ENCODE measurements at places on chromosomes 3 and 15. TPM values are rescaled to one million over a fixed set of nuclear protein-coding genes. Genes with fewer than 3 reads are reported as not detected.

DNA sequence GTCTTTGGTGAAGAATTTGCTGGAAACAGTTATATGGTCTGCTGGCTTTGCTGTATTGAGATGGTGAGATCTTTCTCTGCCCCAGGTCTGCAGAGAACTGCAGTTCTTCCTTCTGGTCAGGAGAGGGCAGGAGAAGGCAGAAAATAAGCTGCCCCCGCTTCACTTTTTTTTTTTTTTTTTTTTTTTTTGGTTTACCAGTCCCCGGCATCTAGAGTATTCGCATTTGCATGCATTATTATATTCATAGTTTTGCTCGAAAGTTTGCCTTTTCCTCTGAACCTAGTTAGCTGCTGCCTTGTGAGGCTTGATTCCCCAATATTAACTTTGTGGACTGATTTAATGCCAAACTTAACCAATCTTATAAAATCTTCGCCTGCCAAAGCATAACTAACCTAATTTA lies 10.6 kb upstream of the PARL start:
- no peak for DNase-seq

DNA sequence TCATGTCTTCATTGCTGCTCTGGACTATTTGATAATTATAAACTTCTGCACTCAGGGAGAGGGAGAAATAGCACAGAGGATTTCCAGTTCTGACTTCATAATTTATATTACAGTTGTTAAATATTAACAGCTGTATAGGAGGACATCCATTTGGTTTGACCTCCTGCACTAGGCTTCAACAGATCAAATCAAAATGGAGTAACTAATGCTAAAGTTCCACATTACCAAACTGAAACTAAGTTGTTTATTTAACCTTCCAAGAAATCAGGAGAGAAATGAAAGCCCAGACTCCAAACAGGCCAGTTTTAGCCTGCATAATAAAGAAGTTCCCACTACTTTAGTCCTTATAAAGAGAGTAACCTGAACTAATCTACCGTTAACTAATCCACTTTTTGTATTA lies 4.6 kb downstream of the PLSCR2 start:
- no peak for DNase-seq

- no peak for DNase-seq
Measured at GRCh38 chr3:115961380-115961779, 338.1 kb downstream of the GAP43 start.

DNA sequence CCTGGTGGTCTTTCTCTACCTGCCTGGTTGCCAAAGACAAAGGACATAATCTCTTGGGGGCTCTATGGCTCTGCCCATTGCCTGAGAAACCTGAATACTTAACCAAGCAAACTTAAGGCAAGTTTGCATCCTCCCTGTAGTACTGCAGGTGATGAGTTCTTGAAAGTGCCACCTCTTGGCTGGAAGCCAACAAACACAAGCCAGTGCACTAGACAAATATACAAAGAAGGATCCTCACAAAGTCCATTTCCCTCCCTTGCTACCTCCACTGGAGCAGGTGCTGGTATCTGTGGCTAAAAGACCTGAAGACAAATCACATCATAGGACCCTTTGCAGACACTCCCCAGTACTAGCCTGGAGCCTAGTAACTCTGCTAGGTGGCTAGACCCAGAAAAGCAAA lies 772.3 kb downstream of the SI start:
- no peak for DNase-seq

- peak; percentile 36 for DNase-seq
Measured at GRCh38 chr3:50474717-50475116, 28.7 kb downstream of the CACNA2D2 start.

DNA sequence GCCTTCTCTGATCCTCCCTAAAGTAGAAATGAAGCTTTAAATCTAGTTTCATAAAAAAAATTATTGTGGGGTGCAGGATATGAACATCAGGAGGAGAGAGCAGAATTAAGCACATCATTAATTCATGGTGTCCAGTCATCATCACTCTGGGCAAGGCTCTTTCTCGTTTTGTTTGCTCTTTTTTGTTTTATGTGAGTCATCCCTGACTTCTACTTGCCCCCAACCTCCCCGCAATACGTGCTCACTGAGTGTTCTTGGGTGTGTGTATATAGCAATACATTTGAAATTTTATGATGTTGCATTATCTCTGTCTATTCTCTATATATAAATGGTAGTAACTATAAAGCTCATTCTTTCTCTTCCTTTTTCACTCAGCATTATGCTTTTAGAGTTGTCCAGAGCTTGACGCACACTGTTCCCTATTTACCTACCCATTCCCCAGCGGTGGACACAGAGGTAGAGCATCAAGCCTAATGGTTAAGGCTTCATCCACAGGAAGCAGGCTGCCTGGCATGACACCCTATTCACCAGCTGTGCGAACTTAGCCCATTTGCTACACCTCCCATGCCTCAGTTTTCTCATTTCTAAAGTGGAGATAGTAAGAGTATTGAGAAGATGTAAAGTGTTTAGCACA lies 72.3 kb downstream of the CD200R1L start:
- DNase-seq, result no peak

- no peak for DNase-seq
Measured at GRCh38 chr3:65617787-65618186, 420.9 kb downstream of the MAGI1 start.

GRCh38 chr15:89429023-89429422 lies 67.4 kb downstream of the RHCG start:
- DNase-seq, result no peak

GRCh38 chr3:156688632-156689452 lies 14.5 kb downstream of the TIPARP start:
- DNase-seq, result no peak

- DNase-seq, result no peak
Measured at GRCh38 chr3:12716605-12717151, 42.4 kb downstream of the TMEM40 start.

DNA sequence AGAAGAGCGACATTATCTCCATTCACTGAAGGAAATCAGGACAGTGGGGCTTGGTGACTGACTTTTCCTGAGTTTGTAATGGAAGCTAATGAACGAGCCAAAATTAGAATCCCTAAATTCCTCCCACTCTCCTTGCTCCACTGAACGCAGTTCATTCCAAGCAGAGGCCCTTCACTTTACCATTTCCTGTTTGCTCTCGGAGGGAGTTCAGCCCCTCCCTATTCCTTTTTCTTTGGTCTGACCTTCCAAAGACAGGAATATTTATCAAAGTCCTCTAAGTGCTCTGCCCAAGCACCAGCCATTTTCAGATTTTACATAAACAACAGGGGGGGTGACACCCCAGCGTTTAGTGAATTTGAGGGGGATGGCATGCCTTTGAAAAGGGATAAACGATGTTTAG lies 24.0 kb upstream of the PTPRG start:
- DNase-seq, result no peak

DNA sequence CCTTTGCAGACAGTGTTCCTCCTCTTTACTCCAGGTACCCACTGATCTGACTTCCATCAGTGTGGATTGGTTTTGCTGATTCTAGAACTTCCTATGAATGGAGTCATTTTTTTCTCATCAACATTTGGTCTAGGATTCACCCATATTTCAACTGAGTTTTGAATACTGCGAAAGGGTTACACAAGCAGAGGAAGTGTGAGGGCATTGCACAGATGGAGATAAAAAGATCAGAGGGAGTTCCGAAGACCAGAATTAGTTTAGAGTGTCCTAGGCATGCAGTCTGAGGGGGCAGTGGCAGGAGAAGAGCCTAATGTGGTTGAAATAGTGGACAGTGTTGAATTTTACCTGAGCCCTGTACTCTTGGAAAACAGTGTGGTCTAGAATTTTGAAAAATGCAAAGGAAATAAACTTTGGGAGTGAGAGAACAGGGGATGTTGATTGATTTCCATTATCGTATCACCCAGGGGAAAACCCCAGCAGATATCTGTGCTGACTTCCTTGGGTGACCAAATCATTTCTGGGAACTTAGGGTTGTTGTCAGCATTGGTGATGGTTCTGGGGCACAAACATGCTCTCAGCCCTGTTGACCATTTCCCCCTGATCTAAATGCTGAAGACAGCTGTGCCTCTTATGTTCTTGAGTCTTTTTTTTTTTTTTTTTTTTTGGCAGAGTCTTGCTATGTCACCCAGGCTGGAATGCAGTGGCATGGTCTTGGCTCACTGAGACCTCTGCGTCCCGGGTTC lies 327.4 kb upstream of the LRRFIP2 start:
- DNase-seq, result no peak

DNA sequence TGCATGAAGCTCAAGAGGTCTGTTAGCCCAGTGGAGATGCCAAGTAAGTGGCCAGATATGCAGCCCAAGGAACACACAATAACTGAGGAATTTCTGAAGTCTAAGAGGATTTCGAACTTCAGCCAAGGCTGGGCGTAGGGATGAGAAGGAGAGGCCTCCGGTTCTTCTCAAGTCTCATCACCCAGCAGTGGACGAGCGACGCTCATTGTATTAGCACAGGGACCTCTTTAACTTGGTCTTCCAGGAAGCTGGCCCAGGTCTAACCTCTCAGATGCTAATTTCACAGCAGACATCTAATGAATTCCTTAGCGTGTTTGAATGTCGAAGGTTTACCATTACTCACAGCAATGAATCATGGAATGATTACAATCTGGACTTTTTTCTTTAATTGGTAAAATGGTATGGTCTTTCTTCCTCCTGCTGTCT lies 85.0 kb downstream of the HES1 start:
- DNase-seq, result no peak

DNA sequence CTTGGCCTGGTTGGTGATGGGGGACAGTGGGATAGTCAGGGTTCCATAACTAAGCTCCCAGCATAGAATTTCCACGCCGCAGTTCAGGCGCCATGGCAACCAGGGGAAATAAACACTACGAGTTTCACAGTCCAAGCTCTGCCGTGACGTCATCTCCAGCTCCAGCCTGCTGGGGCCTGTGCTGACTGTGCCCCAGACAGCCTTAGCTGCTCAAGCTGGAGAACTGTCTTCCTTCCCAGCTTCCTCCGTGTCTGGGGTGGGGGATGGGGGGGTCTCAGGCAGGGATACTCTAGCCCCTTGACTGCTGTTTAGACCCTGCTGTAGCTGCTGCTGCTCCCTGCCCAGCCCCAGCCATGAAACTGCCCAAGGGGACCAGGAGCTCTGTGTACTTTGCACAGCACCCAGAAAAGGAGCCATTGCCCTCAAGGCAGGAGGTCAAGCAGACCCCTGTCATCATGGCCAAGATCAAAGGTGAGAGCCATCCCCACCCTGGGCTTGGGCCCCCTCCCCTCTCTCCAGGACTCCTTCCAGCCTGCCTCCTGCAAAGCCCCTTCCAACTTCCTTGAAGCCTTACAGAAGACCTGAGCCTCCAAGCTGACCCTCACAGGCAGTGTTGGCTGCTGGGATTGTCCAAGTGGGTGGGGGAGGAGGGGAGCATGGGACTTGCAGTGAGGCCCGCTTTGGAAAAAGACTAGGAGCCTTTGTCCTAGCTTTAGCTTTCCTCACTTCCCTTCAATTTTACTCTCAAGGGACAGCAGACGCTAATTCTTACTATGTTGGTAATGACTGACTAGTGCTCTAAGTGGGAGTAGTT lies 11.4 kb upstream of the CSPG4 start:
- peak; percentile 88 for DNase-seq

DNA sequence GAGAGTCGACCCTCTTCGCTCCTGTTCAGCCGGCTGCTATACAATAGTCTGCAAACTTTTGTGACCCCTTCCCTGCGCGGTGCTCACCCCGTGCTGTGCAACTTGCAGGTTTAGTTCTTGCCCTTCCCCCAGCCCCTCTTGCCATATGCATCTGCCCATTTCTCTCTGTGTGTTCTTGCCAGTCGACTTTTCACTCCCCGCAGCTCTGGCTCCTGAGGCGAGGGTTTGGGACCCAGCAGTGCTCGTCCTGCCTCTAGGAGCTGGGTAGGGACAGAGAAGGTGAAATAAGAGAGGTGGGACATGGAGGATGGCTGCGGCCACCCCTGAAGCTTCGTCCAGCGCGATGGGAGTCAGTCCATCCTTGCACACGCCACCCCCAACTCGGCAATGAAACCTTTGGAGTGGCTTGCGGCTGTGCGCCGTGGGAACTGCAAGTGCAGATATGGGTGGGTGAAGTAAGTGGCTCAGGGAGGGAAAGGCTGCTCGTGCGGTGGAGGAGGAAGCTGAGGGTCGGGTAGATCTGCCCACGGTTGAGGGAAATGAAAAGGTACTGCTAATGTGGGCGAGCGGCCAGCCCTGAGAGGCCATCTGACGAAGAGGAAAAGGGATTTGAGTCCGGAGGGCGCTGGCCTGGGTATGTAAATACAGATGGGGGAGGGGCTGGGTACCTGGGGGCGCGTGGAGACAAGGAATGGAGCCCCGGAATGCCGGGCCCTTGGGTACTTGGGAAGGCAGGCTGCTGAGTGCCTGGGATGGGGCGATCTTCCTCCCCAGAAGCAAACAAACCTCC lies 1.0 kb downstream of the LRRC3B start:
- no peak for DNase-seq

GRCh38 chr15:86854176-86854575 lies 774.5 kb downstream of the AGBL1 start:
- no peak for DNase-seq

DNA sequence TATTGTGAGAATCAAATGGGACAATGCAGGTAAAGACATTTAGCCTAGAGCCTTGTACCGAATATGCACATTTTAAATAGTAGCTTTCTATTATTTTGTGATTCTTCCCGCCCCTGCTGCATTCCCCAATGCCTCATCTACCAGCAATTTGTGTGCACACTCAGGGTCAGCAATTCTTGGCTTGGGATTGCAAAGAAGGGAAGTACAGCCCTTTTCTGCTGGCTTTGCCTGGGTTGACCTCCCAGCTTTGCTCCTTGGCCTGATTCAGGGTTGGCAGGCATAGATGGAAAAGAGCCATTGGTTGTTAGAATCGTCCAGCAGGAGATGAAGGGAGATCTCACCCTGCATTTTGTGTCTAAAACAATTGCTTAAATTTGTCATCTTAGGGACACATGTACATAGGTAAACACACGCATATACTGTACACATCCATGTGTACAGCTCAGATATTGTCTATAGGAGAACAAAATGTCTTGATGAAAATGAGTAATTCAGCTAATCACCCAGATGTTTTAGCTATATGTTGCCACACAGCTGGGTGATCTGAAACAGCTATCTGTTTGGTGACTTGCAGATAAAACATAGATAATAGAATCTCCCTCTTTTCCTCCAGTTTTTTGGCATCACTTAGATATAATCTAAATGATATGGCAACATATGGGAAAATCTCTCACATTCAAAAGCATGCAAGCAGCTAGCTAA lies 340.9 kb upstream of the TBL1XR1 start:
- no peak for DNase-seq

- no peak for DNase-seq
Measured at GRCh38 chr3:2092758-2093157, 5.9 kb upstream of the CNTN4 start.

Gene ADCY5
- total RNA-seq, result 11.8 TPM

Gene NR2E3
- not detected for total RNA-seq

Gene GOLGA8Q
- 0.62 TPM for total RNA-seq

Gene MAPKBP1
- total RNA-seq, result 9.2 TPM

Gene GXYLT2
- 7.5 TPM for total RNA-seq

Gene BTLA
- 0.06 TPM for total RNA-seq

Gene PTPRG
- 20.5 TPM for total RNA-seq

Gene PLA2G4B
- 4.2 TPM for total RNA-seq

Gene NEK10
- 0.24 TPM for total RNA-seq

Gene RARRES1
- 24.0 TPM for total RNA-seq

Gene LTF
- 21.0 TPM for total RNA-seq
